ENCODE measurements at places on chromosomes 5 and 9.

- peak; percentile 82 for DNase-seq
These were observed 156.3 kb downstream of the HMHB1 start for GRCh38 chr5:143968071-143968878.

- no peak for DNase-seq
These were observed 47.1 kb downstream of the ANKH start for GRCh38 chr5:14824499-14824898.

- no peak for DNase-seq
These were observed 130.1 kb upstream of the FST start for GRCh38 chr5:53350368-53350767.

DNA sequence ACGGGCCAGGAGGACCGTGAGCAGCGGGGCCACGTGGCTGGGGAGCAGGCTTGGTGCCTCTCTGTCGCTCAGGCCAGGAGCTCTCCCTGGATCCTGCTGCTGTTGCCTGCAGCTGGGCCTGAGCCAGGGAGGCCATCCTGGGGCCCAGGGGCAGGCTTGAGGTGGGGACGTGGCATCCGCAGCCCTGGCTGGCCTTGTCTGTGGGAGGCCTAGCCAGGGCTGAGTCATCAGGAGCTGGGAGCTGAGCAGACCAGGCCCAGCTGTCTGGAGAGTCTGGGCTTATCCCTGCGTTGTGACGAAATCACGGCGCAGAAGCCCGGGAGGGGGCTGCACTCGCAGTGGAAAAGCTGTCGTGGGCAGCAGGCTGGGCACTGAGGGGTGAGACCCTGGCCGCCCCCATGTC, 138.8 kb upstream of the COL5A1 start:
- DNase-seq: peak; percentile 93

GRCh38 chr5:40436535-40437237, 243.0 kb upstream of the PTGER4 start:
- DNase-seq: no peak

DNA sequence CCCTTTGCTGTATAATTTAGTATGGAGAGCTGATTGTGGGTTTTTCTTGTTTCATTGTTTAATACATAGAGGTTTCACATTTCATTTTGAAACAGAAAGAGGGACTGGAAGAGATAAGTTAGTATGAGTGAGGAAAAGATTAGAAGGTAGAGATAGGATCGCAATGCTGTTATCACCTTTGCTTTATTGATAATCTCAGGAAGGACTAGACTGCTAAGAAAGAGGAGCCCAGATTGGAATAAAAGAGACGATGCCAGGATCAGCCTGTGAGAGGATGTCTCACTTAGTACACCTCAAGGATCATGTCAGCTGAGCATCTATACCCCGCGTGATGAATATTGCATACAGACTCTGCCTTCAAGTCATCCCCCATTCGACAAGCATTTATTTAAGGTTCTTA, 178.0 kb upstream of the DMAC1 start:
- DNase-seq: no peak

DNA sequence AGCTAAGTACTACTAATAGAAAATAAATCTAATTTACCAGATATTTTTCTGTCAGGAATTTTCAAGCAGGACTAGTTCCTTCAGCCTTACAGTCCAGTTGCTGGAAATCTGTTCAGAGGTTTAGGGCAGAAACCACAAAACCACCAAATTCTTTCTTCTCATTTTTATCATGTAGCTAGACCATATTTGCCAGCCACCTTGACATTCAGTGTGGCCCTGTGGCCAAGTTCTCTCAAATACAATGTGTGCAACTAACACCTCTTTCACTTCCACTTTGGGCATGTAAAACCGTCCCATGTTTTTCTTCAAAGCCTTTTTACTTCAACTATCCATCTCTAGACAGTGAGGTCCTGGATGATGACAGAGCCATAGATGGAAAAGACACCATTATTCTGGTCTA, 1133.2 kb upstream of the CDH18 start:
- no peak for DNase-seq

- DNase-seq: no peak
These were observed 159.9 kb downstream of the TSSK1B start for GRCh38 chr5:113274836-113275414.

DNA sequence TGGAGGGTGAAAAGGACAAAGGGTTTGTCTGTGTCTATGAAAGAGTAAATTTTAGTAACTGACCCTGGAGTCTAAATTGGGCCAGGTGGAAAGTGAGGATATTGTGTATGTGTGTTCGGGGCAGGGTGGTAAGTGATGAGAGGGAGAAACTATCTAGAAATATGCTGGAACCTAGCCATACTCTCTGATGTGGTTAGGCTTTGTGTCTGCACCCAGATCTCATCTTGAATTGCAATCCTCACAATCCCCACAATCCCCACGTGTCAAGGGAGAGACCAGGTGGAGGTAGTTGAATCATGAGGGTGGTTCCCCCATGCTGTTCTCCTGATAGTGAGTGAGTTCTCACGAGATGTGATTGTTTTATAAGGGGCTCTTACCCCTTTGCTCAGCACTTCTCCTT, 60.6 kb downstream of the COMMD10 start:
- no peak for DNase-seq

DNA sequence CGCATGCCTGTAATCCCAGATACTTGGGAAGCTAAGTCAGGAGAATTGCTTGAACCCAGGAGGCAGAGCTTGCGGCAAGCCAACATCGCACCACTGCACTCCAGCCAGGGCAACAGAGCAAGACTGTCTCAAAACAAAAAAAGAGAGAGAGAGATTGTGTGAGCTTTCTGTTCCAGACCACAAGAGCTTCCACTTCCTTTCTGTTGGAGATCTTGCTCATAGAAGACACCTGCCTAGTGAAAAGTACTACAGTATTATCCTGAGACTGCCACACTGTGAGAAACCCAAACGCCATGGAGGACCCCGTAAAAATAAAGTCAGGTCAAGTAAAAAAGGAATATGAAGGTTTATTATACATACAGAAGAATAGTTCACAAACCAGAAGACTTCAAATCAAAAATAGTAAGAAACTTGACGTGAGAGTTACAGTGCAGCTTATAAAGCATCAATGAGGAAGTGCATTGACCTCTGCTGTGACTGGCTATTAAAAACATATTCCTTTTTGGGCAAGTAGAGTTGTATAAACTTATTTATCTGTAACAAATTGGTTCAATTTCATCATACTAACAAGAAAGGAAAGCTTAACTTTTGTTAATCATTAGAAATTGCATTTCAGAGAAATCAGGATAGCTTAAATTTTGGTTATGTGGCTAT, 4.3 kb upstream of the EMB start:
- DNase-seq: no peak

GRCh38 chr5:91707521-91707841, 324.4 kb upstream of the ARRDC3 start:
- no peak for DNase-seq

GRCh38 chr5:39159811-39160490, 59.4 kb downstream of the FYB1 start:
- DNase-seq: no peak

DNA sequence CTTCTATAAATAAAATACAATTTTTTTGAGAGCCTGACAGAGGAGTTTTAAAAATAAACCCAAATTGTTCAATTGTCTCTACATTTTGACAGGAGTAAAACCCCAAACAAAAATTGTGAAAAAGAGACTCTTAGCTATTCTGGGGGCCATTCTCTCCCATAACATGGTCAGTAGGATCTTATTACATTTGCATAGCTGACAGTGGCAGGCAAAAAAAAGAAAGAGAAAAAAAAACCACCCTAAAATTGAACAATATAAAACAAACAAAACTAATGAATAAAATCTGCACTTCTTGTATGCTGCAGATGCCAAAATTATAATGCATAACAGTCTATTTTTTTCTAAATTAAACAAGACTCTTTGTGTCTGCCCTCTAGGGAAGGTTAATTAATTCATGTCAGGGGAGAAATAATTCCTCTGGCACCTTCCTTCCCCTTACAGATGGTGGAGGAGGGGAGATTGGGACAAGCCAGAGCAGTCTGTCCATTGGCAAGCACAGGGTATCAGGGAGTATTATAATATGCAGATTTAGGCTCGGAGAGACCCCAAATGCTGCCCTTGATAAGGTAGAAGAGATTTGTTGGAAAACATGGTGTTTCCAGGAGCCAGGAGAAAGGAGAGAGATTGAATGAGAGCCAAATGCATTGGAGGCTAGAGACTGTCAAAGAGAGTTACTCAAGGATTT, 79.7 kb upstream of the CDH6 start:
- DNase-seq: no peak

DNA sequence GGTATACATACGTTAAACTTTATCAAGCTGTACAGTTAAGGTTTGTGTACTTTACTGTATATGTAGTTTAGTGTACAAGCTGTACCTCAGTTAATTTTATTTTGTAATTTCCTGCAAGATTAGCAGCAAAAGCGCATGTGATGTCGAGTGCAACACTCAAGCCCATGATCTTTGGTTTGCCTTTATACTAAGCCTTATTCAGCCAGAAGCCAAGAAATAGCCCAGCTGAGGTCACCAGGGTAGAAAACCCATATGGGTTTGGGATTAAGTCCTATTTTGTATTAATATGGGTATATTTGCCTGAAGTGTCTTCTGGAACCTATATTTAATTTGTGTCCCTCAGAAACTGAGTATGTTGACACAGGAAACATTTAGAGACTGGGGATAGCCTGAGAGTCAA, 59.3 kb downstream of the ZFAND5 start:
- DNase-seq: no peak

DNA sequence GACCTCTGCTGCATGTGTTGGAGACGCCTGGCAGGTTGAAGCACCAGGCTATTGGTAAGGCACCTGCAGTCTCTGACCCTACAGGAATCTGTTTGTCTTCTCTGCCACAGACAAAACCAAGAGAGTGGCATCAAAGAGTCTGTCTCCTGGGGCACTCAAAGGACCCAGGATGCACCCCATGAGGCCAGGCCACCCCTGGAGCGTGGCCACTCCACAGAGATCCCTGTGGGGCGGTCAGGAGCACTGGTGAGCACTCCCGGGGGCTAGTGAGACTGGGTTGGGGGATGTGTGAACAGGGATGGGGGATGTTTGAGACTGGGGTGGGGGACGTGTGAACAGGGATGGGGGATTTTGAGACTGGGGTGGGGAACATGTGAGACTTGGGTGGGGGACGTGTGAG, 240.3 kb downstream of the CACNA1B start:
- no peak for DNase-seq

DNA sequence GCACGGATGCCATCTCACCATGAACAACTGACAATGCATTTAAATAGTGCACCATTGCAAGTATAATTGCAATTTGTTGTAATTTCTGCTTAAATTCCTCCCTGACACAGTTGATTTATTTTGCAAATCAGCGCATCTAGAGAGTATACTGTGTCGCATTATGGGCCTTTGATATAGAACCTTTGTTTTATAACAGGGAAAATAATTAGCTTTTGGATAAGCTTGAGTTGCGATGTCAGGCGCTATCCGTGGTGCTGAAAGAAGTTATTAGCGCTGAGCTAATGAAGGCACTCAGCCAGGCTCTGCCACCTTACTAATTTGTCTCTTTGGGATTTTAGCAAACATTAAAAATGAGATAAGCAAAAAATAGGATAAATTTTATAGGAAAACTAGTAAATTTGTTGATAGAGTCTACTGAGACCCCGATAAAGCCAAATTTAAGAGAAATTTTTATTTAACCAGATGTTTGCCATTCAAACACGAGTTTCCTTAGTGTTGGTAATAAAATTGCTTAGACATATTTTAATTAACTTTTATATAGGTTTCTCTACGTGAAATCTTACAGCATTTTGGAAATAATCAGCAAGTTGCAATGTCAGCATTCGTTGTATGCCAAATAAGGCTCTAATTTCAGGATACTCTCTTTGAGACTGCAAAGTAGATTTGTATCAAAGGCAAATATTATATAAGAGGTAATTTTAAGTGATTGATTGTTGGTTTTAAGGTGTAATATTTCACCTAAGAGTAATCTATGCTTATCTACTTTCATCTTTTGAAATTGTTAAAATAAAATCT, 355.5 kb downstream of the TLR4 start:
- DNase-seq: no peak

DNA sequence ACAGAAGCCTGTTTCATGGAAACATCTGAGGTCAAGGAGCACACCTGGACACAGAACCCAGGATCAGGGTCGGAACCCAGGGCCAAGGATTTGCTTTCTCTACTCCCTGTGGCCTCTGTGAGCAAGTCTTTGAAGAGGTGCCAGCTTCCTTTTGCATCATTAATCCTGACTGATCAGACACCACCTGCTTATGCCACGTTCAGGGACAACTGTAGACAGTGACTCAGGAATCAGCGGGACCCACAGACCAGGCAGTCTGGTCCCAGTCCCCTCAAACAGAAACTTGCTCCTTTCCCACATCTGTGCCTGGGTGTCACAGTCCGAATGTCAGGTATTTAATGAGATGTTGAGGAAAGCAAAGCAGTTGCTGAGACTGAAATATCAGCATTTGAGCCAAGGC, 154.8 kb downstream of the SGCD start:
- DNase-seq: no peak

GRCh38 chr5:176781054-176781375, 29.3 kb upstream of the UNC5A start:
- DNase-seq: no peak

DNA sequence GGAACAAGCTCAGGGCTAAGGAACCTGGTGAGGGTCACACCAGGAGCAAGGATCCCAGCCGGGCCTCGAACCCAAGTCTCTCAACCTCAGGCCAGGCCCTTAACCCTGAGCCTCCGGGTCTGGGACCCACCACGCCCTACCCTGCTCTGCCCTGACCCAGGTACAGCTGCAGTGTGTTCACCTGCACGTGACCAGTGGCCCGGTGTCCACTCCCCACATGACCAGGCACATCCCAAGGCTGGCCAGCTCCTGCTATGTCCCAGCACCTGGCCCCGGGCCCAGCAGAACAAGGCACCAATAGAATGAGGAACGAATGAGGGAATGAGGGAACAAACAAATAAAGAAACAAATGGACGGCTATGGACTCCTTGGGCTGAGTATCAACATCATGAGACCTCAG, 112.0 kb upstream of the SARDH start:
- DNase-seq: no peak

- DNase-seq: no peak
These were observed 71.4 kb downstream of the RFK start for GRCh38 chr9:76322810-76323209.

DNA sequence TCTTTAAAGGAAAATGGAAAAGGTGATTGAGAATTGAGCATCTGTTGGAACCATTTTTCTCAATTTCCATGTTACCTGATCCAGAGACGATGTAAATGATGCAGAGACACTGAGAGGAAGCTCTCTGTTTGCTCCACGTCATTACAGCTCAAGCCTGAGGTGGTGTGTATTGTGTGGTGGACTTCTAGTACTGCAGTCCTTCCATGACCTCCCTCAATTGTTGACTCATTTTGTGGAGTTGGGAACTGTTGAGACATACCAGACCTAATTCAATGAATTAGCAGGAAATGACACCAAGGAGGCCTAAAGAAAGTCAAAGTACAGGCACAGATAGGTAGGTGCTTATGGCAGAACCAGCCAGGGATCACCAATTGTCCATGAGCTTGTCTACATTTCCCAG, 15.6 kb upstream of the LVRN start:
- no peak for DNase-seq

DNA sequence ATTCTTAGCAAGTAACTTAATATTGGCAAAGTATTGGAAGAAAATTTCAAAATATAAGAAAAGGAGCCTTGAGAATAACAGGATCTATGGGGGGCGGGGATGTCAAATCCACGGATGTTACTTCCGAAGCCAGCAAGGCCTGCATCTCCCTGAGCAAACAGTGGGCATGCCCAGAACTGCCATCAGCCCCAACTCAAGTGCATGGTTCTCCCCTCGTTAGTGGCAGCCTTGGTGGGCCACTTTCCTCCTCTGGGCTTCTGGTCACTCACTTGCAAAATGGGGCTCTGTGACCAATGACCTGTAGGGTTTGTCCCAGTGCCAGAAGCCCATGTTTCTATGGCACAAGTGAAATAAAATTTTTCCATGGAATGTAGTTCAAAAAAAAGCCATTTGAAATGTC, 27.2 kb upstream of the MED10 start:
- no peak for DNase-seq

- no peak for DNase-seq
These were observed 116.6 kb downstream of the NMUR2 start for GRCh38 chr5:152288499-152288898.
